Forelimb muscle (tissue), 1 donor: ENCODE measurements at places on chromosomes 5 and 9. TPM values are rescaled to one million over a fixed set of nuclear protein-coding genes. Genes with fewer than 3 reads are reported as not detected.

- no peak for DNase-seq
These were observed 28.1 kb downstream of the TSTD2 start for GRCh38 chr9:97604901-97605645.

Gene ORM2
- not detected for polyA plus RNA-seq

Gene RNF224
- 2.4 TPM for polyA plus RNA-seq

DNA sequence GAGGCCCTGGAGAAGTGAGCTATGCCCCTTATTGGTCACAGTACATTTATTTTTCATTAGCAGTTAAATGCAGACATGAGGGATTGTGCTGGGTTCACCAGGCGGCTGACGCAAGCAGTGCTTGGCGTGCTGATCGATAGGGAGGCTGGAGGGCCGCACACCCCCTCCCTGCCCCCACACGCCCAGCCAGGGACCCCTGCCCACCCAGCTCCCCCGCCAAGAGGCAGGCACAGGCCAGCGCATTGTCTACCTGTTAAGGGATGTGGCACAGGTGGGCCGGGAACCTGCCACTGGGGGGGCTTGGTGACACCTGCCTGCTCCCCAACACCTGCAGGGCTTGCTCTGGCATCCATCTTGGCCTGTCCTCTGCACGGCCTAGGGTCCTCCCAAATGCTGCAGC, 39.2 kb downstream of the HK3 start:
- DNase-seq: no peak

- no peak for DNase-seq
These were observed 6.4 kb upstream of the EXOC3 start for GRCh38 chr5:436641-436975.

Gene TMEM252
- 1.0 TPM for polyA plus RNA-seq

DNA sequence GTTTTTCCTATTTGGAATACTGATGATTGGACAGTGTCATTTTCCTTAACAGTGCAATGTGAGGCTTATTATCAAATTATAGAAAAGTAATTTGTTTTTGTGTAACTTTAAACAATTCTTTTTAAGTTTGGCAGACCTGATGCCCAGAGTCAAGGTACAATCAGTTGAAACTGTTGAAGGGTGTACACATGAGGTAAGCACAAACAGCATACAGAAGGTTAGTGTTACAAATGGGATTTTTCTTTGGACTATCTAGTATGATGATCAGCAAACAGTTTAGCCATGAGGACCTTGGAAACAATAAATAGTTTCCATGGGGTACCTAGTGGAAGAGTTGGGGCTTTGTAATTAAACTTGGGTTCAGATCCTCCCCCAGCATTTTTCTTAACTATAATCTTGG, 16.2 kb downstream of the MTREX start:
- no peak for DNase-seq

Gene AJM1
- polyA plus RNA-seq: 2.4 TPM

DNA sequence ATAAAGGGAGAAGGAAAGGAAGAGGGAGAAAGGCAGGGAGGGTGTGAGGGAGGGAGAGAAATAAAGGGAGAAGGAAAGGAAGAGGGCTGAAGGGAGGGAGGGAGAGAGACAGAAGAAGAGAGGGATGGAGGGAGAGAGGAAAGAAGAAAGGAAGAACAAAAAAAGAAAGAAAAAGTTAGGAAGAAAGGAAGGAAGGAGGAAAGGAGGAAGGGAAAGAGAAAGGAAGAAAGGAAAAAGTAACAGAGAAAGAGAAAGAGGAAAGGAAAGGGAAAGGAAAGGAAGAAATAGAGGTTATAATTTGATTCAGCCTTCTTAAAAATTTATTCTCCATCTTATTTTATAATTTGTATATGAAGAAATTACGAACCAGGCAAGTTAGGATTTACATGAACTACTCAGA, 836.6 kb upstream of the C9orf72 start:
- DNase-seq: no peak

Gene SH3RF2
- 9.3 TPM for polyA plus RNA-seq

DNA sequence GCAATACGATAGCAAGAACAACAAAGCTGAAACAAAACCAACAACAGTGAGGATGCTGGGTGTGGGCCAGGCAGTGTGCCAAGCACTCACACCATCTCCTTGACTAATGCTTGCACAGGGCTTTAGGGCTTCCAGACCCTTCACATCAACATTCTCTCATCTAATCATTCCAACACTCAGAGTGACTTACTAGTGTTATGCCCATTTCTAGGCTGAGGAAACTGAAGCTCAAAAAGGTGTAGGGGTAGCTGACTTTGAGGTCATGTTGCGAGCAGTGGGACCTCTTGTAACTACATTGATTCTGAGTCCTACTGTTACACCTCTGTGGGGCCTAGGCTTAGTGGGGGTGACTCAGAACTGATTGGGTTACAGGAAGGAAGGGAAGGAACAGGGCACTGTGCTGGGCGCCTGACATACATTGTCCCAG, 9.7 kb downstream of the ANGPTL2 start:
- DNase-seq: no peak

DNA sequence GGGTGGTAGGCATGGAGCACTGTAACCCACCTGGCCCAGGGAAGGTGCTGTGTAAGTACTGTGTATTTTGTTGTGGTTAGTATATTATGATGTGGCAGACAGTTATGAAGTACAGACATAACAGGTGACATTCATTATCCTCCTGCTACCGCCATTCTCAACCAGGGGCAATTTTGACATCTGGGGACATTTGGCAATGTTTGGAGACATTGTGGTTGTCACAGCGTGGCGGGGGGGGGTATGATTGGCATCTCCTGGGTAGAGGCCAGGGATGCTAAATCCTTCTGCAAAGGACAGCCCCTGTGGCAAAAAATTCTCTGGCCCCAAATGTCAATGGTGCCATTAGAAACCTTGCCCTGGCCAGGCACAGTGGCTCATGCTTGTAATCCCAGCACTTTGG, 9.8 kb upstream of the RPL26L1 start:
- no peak for DNase-seq

DNA sequence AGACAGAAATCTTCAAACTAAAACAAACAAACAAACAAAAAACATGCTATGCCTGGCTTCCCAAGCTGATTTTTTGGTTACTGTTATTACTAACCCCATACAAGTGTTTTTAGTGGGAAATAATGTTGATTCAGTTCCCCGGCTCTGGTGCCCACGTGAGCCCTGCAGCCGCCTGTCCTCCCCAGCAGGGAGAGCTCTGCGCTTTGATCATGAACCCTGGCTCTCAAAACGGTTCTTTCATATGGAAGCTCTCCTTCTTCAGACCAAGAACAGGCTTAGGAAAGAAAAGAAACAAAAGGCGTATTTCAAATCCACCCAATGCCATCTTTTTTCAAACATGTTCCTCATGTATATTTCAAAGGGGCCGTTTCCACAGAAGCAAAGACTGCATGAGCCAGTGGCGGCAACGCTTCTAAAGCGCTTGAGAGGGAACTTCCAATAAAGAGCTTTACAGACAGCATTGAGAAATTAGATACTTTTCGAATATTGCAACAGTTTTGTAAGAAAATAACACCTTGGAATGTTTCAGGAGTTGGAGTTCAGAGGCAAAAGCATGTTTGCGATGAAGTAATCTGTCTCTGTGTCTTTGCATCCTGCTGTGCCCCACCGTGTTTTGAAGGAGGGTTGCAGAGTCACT, 74.8 kb downstream of the ICE1 start:
- DNase-seq: no peak

Gene PCDHB6
- 1.4 TPM for polyA plus RNA-seq

Gene ABO
- polyA plus RNA-seq: 1.3 TPM

DNA sequence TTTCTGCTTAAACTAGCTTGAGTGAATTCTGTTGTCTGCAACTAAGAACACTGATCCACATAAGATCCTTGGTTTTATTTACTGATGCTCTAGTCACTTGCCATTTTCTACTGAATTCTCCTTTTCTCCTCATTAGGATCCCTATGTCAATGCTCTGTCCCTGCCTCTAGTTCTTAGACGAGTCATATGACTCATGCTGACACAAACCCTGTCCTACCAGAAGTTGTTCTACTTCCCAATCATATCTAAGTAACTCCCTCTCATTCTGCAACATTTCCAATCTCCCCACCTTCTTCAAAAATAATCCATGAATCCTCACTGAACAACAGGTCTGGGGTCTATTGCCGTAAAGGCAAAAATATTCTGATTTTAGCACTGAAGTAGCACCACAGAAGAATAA, 47.1 kb upstream of the DMRT1 start:
- no peak for DNase-seq

GRCh38 chr5:61993295-61993927, 312.6 kb upstream of the KIF2A start:
- no peak for DNase-seq

- DNase-seq: no peak
These were observed 5.8 kb downstream of the ZNF367 start for GRCh38 chr9:96412174-96412913.

DNA sequence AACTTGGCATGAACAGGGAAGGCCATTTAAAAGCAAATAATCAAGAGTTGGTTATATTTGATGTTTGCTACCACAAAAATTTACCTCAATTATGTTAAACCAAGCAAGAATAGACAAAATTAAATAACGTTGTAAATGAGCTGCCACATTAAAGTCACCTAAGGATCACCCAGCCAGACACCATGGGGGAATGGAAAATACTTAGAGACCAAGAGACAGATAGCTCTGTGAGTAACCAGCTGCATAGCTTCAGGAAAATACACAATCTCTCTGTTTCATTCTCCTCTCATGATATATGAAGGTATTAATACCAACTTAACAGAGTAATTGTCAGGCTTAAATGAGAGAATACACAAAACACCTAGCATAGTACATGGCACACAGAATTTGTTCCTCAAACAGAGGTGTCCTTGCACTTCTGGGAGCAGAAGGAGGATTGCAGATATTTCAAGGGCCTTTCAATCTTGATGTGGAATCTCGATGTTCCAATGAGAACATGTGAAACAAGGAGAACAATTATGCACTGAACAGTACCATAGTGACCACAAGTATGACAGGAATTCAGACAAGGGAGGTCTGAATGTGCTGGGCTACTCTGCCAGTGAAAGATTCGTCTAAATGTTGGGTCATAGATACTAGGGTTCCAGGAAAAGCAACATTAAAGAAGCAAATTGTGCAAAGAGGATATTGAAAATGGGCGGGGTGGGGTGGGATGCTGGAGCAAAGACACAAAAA, 18.6 kb downstream of the JAKMIP2 start:
- no peak for DNase-seq

DNA sequence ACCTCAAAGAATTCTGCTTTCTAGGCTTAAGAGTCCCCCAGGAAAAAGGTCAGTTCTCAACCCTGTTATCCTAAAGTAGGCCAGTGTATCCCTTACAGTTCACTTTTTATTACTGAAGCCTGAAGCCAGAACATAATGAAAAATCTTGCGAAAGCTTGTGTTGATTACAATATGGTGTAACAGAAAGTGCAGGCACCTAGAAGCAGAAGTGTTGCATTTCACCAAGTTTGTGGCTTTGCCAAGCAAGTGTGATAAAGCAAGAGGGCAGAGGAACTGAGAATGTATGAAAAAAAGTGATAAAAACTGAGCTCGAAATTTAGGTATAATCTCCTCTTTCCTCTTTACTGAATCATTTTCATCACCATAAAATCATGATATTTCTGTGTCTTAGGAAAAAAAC, 26.2 kb downstream of the AGTPBP1 start:
- no peak for DNase-seq

Gene TRIM36
- 2.5 TPM for polyA plus RNA-seq

Gene SLC36A2
- polyA plus RNA-seq: 0.62 TPM

DNA sequence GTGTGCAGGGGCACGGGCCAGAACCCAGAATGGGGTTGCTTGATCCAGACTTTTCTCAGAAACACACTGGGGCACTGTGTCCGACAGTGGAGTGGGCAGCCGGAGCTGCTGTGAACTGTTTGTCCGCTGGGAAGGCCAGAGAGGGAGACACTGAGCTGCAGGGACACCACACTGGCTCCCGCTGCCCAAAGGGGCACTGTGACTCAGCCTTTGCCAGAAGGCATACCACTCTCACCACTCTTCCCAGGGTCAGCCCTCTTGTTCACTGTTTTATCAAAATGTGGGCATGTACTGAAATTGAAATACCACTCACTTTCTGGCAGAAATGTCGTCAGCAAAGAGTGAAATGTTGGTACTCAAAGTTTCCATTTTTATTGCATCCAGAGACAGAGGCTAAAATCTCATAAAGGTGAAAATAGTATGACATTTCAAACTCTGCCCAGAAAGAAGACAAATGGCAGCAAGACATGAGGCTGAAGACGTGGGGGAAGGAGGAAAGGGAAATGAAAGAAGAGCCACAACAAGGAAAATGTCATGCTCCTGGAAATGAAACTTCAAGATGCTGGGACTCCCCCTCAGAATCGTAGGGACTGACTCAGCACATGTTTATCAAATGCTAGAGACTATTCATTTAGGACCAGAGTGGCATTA, 4.5 kb upstream of the IL7R start:
- no peak for DNase-seq

GRCh38 chr5:14674983-14675854, 10.7 kb downstream of the OTULIN start:
- DNase-seq: no peak

GRCh38 chr9:103319979-103320378, 324.8 kb downstream of the CYLC2 start:
- no peak for DNase-seq

Gene IFNA13
- not detected for polyA plus RNA-seq

GRCh38 chr5:108321341-108321740, 60.6 kb downstream of the FBXL17 start:
- no peak for DNase-seq

GRCh38 chr5:449151-449550, 6.2 kb downstream of the EXOC3 start:
- DNase-seq: no peak

Gene SLCO6A1
- polyA plus RNA-seq: 0.48 TPM

GRCh38 chr5:61303346-61303745, 28.7 kb upstream of the ZSWIM6 start:
- DNase-seq: no peak

Gene GOLGA1
- polyA plus RNA-seq: 10.9 TPM

Gene CETN3
- polyA plus RNA-seq: 31.2 TPM
